Cortex of kidney (tissue), 1 donor: ENCODE measurements at places on chromosomes 2 and 18.

- DNase-seq: no peak
These were observed 19.6 kb downstream of the TMEM17 start for GRCh38 chr2:62486439-62486765.

DNA sequence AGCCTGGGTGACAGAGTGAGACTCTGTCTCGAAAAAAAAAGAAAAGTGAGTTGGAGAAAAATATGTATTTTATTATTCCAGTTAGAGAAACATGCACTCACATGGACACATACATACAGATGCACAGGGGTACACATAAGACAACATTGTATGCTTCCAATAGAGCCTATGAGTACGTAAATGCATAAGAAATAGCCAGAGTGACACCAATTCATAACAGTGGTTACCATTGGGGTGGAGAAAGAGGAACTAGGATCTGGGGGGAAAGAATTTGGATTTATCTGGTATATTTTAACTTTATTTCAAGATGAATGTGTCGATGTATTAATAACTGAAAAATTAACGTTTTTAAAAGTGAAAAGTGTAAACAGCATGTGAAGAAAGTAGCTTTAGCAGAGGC is 16.1 kb downstream of the IL36A start:
- no peak for DNase-seq

GRCh38 chr2:7004636-7005035 is 87.4 kb downstream of the RNF144A start:
- no peak for DNase-seq

DNA sequence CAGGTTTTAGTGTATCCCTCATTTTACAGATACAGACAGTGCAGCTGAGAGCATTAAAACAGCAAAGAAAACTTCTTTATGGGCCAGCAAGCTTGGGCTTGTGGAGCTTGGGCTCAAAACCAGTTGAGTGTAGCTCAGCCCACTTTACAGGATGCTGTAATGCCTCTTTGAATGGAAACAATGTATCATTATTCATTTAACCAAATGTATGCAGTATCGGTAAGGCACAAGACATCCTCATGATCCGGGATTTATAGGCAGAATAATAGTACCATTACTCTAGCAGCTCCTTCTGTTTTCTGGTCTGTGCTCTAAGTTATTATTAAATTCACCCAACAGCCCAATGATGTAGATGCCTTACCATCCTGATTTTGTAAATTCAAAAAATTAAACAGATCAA is 575.1 kb upstream of the CDH7 start:
- no peak for DNase-seq

- DNase-seq: no peak
These were observed 80.6 kb downstream of the CLIP4 start for GRCh38 chr2:29195796-29196195.
